Activated T-cell treated with anti-CD3 and anti-CD28 coated beads for 1 hour (primary cell): ENCODE measurements at places on chromosomes 2 and 18.

DNA sequence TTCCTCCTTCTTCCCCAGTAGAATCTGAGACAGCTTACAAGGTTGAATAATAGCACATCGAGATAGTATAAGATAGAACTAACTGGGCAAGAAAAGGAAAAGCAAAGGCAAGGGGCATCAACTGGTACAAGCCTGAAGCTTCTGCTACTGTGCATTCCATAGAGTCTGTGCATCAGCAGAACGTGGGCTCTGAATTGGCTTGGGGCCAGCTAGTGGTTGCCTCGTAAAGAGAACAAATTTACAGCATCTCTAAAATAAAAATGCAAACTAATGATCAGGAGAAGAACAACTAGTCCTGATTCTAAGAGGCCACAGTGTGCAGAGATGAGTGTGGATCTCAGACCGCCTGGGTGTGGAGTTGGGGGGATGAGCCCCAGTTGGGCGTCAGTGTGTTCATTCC, 36.6 kb downstream of the UPP2 start:
- no peak for DNase-seq

DNA sequence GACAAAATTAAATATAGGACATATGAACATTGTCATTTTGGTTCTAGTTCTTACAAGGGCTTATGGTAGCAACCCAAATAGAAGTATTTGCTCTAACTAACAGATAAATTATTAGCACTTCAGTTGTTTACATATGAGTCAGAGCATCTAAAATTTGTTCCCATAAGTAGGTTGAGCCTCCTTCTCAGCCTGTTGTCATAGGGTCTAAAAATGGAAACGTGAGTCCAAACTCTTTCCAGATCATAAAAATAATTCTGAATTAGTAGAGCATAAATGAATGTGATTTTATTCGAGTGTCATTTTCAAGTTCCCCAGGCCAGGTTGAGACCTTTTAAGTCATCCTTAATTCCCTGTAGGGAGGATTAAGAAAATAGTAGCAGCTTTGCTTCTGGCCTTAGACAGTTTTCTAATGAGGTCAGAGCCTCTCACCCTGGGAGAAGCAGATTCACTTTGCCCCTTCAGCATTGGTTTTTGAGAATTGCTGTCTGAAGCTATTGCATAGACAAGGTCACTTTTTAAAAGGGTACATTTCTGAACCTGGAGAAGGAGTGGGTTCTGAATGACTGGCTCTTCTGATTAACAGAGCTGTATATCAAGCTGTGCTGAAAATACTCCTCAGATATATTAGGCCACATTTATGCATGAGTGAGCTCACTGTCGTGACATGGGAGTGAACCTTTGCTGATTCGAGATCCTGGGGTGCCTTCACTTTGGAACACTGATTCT, 164.3 kb downstream of the NEDD4L start:
- no peak for DNase-seq

DNA sequence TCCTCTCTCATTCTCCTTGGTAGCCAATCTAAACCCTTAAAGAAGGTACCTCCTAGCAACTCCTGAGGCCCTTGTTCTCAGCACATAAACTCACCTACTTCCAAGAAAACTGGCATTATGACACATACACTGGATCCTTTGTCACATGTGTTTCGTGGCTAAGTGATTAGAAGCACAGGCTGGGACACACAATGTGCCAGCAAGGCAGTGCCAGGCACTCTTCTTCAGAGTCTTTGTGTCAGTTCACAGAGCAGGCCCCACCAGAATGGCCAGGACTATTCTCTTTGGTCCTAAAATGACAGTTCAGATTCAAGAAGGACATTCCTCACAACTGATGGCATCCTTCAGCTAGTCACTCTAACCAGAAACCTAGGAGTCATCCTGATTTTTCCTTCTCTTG, 40.3 kb downstream of the SMC6 start:
- DNase-seq = no peak

- no peak for DNase-seq
Observed at GRCh38 chr2:138777996-138778395, 2.2 kb downstream of the NXPH2 start.

- no peak for DNase-seq
Observed at GRCh38 chr2:167318581-167318980, 430.3 kb downstream of the XIRP2 start.

DNA sequence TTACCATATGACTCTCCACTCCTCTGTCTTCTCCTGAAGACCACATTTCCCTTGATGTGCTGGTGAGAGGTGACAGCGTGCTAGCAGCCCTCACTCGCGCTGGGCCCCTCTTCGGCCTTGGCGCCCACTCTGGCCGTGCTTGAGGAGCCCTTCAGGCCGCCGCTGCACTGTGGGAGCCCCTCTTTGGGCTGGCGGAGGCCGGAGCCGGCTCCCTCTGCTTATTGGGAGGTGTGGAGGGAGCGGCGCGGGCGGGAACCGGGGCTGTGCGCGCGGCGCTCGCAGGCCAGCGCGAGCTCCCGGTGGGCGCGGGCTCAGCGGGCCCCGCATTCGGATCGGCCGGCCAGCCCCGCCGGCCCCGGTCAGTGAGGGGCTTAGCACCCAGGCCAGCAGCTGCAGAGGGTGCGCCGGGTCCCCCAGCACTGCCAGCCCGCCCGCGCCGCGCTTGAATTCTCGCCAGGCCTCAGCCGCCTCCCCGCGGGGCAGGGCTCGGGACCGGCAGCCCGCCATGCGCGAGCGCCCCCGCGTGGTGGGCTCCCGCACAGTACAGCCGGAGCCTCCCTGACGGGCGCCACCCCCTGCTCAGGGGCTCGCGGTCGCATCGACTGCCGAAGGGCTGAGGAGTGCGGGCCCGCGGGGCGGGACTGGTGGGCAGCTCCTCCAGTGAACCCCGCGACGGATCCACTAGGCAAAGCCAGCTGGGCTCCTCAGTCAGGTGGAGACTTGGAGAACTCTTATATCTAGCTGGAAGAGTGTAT, 246.6 kb upstream of the REG3G start:
- no peak for DNase-seq

- no peak for DNase-seq
Observed at GRCh38 chr2:56102866-56103265, 80.9 kb upstream of the CCDC85A start.

DNA sequence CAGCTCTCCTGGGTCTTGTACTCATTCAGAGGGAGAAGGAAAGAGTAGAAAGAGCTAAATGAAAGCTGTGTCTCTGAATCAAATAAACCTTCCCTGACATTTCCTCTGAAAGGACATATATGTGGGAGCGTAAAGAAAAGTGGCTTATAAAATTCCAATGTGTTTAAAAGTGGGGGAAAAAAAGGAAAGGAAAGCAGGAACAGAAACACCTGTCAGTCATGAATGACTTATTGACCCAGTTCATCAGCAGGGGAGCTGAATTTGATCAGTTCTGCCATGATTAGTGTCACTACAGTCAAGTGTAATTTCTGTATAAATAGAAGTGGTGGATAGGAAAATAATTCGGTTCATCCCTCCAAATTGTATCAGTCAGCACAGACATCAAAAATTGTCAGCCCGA, 382.5 kb downstream of the ERBB4 start:
- no peak for DNase-seq

DNA sequence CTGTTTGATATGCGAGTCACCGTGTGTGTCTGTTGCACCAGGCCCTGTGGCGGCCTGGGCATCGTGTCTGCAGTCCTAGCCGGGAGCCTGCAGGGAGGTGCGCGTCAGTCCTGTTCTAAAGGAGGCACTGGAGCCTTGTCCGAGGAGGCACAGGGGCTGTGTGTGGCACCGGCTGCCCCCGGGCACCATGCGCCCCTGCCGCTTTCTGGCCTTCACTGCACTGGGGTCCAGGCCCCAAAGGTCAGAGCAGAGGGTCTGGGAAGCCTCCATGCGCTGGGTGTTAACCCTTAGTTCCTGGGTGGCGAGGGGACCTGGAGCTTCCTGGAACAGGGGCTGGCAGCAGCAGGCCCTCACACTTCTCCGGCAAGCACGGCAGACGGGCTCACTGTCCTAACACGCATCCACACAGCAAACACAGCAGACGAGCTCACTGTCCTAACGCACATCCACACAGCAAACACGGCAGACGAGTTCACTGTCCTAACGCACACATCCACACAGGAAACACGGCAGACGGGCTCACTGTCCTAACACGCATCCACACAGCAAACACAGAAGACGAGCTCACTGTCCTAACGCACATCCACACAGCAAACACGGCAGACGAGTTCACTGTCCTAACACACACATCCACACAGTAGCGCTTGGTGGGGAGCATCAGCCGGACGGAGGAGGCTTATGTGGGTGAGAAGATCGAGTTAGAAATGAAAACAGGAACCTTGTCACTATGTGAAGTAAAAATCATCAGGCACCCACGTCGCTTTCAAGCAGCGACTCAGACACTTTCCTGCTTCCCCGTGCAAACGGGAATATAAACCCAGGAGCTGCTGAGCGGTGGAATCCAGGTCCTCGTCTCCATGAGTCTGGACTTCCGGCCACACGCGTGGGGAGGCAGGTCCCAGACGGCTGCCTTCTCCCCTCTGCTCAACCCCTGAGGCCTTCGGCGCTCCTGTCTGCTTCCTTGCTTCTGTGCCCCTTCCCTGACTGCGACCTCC, 65.3 kb downstream of the TPO start:
- DNase-seq = no peak

- no peak for DNase-seq
Observed at GRCh38 chr18:55763805-55764204, 175.8 kb upstream of the TCF4 start.

DNA sequence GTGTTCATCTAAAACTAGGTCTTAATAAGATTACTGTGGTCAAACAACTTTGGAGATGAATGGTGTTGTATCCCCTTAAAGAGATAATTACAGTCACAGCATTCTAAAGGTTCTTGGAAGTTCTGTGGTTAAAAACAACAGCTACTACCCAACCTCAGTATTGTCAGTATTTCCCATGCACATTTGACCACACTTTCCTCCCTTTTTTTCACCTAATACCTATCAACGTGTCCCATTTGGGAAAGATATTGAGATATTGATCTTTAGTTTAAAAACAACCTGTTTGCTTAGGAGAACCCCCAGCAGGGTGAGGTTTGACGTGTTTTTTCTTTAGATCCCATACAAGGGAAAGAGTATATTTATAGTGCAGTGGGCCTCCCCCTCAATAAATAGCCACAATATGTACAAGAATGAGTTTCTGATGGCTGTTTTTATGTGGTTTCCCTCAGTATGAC, 65.6 kb downstream of the WDR7 start:
- DNase-seq = no peak

DNA sequence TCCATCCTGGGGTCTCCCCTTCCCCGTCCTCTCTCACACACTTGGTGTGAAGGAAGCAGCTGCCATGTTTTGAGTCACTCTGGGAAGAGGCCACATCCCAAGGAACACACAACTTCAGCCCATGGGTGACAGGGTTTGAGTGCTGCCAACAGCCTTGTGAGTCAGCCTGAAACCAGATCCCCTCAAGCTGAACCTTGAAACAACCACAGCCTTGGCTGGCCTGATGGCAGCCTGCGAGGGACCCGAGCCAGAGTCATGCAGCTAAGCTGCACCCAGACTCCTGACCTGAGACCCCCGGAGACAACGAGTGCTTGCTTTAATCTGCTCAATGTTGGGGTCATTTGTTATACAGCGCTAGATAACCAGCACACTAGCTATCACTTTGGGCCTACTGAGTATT, 19.3 kb upstream of the MC2R start:
- no peak for DNase-seq

DNA sequence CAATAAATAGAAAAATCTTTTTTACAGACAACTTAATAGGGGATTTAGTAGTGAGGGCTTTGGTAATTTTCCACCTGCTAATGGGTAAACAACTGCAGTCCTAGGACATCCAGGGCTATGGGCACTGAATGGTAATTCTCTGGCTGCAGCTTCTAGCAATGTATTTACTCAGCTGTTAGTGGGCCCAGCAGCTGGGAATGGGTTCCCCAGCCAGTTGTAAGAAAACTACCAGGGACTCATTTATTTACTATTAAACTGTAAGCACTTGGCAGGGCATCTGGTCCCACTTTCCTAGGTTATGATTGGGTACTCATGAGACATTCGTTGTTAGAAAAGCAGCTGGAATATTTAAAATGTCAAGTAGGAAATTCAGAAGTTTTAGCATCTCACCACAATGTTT, 363.8 kb upstream of the TRIB2 start:
- DNase-seq = no peak

- no peak for DNase-seq
Observed at GRCh38 chr18:12397793-12398192, 9.9 kb upstream of the PRELID3A start.
